NCI-H2171 (cell line): ENCODE measurements at places on chromosomes 11 and 22.
A peak's percentile ranks its signal among the peaks of the same experiment; 100 is the strongest.

DNA sequence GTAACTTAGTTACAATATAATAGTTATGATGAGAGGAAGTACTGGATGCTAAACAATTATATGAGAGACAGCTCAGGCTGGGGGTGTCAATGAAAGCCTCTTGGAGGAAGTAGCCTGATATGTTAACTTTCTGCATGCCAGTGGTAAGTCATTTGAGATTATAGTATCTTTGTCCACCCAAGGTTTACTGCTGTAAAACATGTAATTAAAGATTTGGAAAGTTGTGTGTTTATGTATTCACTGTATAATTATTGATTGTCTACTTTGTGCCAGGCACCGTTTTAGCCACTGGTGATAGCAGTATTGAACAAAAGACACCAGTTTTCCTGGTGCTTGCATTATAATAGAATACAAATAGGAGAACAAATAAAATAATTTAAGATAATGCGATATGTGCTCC lies 624 bp upstream of the DNAJB7 start:
- DNase-seq: no peak

- DNase-seq: no peak
Measured at GRCh38 chr11:103354656-103355055, 245.4 kb downstream of the DYNC2H1 start.

GRCh38 chr11:134047586-134047999 lies 21.3 kb upstream of the JAM3 start:
- no peak for DNase-seq

DNA sequence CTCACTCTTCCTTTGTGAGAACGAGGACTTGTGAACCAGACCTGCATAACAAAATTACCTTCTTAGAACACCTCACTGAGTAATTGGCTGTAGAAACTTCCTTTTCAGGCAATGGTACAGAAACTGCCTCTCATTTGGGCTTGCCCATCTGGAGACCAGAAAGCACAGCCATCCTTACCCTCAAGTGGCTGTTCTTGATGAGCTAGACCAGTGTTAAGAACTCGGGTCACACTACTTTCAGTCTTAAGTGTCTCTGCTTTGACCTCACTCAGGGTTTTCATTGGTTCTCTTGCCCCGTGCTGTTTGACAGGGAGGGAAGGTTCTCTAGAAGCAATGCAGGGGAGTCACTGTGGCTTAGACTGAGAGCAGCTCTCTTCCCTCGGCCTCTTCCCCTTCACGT lies 29.3 kb downstream of the NAT10 start:
- no peak for DNase-seq

- DNase-seq: peak; percentile 94
Measured at GRCh38 chr11:44868021-44868420, 82.7 kb downstream of the TP53I11 start.

GRCh38 chr22:36433318-36434231 lies 45.8 kb upstream of the MYH9 start:
- no peak for DNase-seq

GRCh38 chr22:27795696-27796517 lies 5.6 kb downstream of the MN1 start:
- DNase-seq: no peak

DNA sequence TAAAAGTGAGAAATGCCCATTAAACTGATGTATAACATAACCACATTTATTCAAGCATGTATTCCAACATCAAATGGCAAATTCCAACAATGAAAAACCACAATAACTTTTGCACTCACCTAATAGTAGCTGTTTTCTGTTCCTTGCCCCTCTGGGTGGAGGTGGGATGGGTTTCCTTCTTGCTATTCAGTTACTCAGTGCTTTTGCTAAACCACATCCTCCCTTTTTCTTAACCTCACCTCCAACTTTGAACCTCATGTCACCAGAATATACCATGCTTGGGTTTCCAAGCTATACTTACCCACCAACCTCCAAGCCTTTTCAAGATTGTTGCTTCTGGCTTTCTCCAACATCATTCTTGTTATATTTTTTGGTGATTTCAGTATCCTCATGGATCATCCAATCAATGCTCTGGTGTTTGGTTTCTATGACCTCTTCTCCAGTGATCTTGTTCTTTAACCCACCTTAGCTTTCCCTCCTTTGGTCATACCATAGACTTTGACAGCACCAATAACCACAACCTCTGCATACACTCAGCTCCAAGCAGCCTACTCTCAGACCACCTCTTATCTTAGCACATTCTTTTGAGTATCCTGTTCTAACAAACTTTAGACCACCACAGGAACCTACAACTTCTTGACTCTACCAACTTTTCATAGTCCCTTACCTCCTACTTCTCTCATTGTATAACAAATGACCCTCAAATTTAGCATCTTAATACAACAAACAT lies 3.2 kb upstream of the CCDC15 start:
- no peak for DNase-seq

- DNase-seq: no peak
Measured at GRCh38 chr11:120931057-120931779, 92.7 kb upstream of the TBCEL start.

DNA sequence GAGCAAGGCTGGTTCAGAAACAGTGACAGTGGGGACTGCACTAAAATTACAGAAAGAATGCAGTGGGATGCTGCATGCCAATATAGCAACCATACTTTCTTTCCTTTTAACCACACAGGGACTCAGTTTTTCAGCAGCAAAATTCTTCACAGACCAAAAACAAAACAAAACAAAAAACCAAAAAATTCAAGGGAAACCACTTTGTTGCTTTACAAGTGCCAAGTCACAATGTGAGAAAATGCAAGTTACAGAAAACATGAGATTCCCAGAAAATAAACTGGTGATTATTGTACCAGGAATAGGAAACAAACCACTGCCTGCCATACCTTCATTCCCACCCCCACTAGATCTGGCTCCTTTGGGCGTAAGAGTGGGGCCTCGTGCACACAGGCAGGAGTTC lies 52.6 kb downstream of the TENM4 start:
- DNase-seq: no peak

DNA sequence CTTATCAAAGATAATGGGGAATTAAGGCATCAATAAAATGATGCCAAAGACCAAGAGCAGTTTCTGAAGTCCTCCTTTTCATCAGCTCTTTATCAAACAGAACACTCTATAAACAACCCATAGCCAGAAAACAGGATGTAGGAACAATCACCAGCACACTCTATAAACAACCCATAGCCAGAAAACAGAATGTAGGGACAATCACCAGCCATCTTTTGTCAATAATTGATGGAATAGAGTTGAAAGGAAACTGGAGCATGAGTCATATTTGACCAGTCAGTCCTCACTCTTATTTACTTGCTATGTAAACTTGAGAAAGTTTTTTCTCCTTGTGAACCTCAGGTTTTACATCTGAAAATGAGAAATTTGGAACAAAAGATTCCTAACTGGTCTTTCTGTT lies 10.0 kb downstream of the MS4A2 start:
- no peak for DNase-seq
